ENCODE measurements at places on chromosomes 2 and 18.

DNA sequence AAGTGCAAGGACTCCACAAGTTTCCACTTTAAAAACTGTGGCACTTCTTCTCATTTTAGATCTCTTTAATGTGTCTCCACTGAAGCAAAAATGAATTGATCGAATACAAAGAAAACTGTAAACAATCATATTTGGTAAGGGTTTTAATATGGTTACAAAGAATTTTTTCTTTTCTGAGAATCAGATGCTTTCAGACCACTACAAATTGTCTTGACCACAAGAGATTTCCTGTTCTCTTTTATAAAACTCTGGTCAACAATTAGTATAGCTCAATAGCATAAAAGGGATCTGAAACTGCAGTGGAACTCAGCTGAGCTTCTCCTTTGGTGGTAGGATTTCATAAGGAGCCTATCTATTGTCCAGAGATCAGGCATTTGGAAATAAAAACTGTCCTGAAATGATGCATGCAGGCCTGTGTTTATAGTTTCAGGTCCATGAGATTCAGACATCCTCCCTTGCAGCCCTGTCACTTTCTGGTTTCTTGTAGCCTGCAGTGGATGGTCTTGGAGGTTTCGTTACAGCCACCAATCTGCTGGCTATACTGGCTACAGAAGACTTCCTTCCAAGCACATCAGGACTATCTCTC, 120.0 kb downstream of the DOCK10 start:
- DNase-seq = no peak

DNA sequence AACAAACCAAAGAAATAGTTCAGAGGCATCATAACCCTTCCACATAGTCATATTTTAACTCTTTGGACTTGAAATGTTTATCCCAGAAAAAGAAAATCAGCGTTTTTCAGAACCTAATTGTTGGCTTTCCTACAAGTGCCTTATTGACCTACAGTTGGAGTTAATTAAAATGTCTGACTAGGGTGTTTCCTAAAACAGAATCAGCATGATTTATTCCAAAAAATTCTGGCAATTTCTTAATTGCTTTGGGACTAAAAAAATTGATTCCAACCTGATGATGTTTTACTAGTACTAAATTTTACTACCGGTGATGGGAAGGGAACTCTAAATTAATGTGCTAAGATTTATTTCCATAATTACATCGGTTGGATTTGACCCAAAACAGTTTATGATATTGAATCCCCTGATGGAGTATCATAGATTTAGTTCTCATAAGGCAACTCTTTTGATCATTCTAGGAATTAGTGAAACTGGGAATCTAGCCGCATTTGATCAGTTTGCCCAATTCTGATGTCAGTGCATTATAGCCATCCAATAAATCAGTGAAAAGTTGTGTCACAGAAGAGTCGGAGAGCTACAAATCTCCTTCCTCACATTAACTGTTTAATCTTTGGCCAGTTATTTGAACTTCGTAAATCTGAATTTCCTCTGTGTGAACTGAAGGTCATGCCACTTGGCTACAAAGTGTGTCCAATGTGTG, 134.3 kb upstream of the DSEL start:
- no peak for DNase-seq

DNA sequence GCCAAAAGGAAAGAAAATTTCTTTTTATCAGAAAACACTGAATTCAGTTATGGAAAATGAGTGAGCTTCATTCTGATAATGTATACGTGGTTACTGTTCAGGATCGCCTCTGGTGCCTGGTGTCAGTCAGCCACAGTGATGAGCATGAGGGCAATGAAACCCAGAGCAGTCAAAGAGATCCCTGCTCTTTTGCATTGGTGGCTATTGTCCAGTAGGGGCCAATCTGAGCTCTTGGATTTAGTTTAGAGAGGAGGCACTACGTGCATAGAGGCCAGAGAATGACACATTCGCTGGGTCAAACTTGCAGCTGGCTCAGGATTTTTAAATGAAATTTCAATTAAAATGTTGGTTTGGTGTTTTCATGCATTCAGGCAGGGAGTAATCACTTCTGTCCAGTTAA, 522.9 kb downstream of the TMEM182 start:
- no peak for DNase-seq

DNA sequence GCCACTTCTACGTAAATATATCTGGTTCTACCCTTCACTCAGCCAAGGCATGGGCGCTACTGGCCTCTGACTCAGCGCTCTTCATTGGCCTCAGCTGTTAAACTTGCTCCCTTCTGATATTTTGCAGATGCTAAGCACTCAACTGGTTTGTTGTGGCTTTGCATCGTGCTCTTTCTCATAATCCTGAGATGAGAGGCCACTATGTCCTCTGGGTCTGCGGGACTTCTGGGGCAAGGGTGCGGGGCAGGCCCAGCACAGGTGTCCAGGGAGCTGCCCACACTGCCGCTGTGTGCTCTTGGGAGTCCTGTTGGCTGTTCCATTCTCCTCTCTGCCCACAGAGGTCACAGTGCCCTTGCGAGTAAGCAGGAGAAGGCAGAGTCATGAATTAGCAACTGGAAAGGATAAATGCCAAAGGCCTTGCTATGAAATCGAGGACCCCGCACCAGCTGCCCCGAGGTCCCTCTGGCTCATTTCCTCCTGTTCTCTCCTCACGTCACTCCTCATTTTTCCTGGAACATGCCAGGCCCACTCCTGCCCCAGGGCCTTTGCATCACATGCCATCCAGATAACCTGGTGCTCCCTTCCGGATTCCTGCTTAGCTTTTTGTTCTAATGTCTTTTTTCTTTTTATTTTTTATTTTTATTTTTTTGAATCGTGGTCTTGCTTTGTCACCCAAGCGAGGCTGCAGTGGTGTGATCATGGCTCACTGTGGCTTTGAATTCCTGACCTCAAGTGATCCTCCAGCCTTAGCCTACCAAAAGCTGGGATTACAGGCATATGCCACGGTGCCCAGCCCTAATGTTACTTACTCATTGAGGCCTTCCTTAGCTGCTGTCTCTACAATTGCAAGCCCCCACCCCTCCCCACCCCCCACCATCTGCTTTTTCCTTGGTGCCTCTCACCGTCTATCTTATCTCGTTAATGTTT, 34.9 kb upstream of the MAT2A start:
- no peak for DNase-seq

- no peak for DNase-seq
Observed at GRCh38 chr2:39693245-39693644, 27.5 kb downstream of the TMEM178A start.

DNA sequence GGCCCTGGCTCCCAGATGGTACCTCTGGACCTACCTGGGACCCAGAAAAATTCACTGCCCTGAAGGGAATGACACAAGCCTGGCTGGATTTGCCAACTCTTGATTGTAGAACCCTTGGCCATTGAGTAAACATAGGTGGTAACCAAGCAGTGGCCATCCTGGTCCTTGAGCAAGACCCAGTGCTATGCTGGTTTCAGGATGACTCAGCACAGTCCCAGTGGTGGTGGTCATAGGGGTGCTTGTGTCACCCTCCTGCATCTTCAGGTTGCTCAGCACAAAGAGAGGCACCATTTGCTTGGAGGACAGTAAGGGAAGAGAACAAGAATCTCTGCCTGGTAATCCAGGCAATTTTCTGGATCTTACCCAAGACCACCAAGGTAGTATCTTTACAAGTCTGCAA, 52.9 kb downstream of the UPP2 start:
- DNase-seq = no peak

DNA sequence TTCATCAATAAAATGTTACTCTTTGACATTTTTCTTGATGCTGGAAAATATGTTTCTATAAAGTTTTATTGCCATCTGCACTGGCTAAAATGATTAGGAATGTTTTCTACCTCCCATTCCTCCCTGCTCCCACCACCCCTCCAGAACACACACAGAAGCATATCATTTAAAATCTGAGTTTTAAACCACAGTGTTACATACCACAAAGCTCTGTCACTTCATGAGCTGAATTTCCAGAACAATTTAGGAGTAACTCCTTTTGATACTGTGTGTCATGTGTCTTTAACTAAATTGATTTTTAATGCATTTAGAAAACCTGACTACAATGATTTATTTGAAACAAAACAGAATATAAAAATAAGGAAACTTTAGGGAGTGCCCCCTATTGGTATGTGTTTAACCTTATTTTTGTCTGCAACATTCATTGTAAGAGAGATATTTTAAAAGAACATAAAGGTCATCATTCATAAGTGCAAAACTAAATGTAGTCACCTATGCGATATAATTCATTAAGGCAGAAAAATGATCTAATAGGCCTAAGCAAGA, 52.0 kb downstream of the FEZ2 start:
- no peak for DNase-seq

DNA sequence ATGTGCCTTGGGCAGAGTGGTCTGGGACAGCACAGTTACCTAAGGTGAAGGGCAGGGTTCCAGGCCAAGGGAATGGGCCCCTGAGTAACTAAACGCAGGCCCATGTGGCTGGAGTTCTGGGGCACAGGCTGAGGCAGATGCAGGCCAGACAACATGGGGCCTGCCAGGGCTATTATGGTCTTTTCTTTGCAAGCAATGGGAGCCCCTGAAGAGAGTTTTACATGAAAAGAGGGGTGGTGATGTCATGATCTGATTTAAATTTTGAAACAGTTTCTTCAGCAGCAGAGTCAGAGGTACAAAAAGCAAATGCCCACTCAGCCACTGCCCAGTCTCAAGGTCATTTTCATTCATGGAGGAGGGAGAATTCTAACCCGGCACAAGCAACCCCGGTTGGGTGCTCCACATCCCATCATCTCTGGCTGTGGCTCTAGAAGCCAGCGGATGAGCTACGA, 5.6 kb downstream of the CHST10 start:
- no peak for DNase-seq

DNA sequence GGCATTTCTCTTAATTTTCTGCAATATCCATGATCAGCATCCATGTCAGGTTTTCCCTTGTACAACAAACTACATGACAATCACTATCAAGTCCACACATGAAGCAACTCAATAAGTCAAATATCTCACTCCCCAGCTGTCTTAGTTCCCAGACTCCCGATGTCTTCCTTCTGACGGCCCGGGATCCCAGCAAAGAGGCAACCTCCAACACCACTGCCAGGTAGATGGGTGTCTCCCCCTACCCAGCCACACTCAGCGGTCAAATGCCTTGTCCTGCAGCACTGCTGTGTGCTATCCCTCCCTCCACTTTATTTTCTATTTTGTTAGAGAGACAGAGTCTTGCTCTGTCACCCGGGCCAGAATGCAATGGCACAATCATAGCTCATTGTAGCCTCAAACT, 23.3 kb downstream of the TRABD2A start:
- no peak for DNase-seq
